ENCODE measurements at places on chromosomes 1 and 21. TPM values are rescaled to one million over a fixed set of nuclear protein-coding genes. Genes with fewer than 3 reads are reported as not detected.

The CRB1 gene
- 0.58 TPM for total RNA-seq

The CACNA1S gene
- not detected for total RNA-seq

The NUP210L gene
- 0.24 TPM for total RNA-seq

The CNKSR1 gene
- 2.9 TPM for total RNA-seq

The LCE3C gene
- total RNA-seq, result not detected

The HES4 gene
- 2.5 TPM for total RNA-seq

The PITHD1 gene
- total RNA-seq, result 93.9 TPM

The C1orf122 gene
- 29.4 TPM for total RNA-seq

The EVA1C gene
- total RNA-seq, result 13.1 TPM

The CLDN17 gene
- not detected for total RNA-seq

DNA sequence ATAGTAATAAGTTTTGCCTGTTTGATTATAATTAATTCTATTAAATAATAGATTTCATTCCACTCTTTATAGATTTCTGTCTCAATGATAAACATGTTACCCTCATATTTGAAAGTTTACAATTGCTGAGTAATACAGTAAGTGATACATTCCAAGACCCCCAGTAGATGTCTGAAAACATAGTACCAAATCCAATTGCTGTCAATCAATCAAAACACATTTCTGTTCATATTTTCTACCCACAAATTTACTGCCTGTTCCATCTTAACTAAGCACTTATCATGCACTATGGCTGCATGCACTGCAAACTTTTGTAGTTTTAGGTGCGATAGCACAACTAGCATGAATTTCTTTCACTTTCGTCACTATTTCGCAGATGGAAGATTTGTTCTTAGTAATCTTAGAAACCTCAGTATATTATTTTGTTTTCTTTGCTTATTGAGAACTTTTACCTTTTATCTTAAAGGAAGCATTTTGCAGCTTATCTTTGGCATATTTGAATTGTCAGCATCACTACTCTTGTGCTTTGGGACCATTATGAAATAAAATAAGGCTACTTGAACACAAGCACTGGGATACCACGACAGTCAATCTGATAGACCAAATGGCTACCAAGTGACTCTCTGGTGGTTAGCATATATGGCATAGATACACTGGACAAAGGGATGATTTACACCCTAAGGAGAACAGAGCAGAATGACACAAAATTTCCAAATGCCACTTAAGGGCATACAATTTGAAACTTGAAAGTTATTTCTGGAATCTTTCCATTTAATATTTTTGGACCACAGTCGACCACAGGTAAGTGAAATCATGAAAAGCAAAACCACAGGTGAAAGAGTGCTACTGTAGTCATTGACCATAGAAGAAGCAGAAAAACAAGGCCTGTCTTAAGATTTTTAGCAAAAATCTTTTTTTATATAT, 67.6 kb downstream of the RGS13 start:
- peak; percentile 85 for ATAC-seq

DNA sequence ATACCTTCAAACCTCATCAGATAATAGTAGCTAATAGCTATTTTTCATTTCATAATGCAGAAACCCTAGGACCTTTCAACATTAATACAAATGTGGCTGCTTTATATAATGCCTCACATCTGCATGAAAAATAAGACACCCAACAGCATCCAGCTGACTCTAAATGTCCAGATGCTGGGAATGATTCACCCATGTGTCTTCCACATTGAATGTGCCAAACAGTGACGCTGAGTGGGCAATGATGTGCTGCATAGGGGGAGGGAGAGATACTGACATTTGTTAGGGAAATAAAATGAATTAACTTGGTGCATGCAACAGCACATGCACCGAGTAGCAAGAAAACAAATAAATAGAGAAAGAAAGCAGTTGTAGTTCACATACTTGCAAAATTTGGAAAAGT, 199.3 kb downstream of the DSCAM start:
- ATAC-seq, result no peak

- ATAC-seq, result no peak
These were observed 21.1 kb downstream of the USP1 start for GRCh38 chr1:62457955-62458354.

- no peak for ATAC-seq
These were observed 18.7 kb upstream of the MTF1 start for GRCh38 chr1:37878071-37878470.

DNA sequence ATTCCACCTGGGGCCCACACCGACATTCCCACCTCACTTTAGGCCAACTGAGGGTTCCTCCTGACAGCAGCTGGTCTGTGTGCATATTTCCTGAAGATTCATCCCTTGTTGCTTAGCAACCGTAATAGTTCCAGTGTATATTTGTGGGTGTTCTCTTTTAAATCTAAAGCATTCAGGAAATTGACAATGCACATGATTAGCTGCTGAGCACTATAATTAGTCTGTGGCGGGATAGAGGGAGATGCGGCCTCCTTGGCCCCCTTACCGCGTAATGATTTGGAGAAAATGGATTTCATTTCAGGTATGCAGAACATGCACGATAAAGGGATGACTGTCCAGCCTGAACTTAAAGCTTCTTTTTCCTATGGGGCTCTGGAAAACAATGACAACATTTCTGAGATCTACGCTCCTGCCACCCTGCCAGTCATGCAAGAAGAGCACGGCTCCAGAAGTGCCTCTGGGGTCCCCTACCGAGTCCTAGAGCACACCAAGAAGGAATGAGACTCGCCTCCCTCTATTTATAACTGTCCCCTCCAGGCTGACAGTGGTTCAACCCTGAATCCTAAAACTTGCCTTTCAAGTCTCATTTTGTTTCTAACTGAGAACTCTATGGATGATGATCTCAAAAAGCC, 33.8 kb upstream of the RCAN3 start:
- no peak for ATAC-seq

GRCh38 chr1:204286831-204287421, 72.8 kb downstream of the PLEKHA6 start:
- ATAC-seq, result peak; percentile 90

DNA sequence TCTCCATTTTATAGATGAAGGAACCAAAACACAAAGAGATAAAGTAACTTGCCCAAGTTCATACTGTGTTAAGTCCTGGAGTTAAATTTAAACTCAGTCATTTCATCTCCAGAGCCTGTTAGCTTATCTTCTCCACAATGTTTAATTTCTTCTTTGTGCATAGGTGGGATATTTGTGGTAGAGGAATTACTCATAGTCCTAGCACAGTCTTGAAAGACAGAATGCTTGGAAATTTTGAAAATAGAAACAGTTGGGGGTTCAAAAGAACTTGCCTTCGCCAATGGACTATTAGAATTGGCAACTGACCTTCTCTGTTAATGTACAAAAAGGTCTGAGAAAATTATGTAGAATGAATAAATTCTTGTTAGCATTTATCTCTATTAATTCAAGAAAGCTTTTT, 832.0 kb upstream of the PRMT6 start:
- no peak for ATAC-seq

DNA sequence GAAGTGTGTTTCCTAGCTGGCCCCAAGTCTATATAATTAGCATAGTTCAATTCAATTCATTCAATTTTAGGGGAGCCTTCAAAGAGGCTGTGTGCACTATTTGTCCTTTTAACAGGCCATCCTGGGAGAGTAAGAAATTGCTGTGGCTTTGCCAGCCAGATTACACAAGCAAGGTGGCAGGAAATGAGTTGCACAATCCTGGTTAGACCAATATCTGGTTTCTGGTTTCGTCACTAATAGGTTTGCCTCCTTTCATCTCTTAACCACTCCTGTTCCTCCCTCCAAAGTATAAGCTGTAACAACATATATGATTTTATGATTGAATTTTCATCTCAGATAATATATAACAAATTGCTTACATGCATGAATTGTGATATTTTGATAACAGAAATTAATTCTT, 84.1 kb upstream of the NEGR1 start:
- ATAC-seq, result no peak

- ATAC-seq, result no peak
These were observed 3.4 kb downstream of the TRIM11 start for GRCh38 chr1:228403231-228403631.

DNA sequence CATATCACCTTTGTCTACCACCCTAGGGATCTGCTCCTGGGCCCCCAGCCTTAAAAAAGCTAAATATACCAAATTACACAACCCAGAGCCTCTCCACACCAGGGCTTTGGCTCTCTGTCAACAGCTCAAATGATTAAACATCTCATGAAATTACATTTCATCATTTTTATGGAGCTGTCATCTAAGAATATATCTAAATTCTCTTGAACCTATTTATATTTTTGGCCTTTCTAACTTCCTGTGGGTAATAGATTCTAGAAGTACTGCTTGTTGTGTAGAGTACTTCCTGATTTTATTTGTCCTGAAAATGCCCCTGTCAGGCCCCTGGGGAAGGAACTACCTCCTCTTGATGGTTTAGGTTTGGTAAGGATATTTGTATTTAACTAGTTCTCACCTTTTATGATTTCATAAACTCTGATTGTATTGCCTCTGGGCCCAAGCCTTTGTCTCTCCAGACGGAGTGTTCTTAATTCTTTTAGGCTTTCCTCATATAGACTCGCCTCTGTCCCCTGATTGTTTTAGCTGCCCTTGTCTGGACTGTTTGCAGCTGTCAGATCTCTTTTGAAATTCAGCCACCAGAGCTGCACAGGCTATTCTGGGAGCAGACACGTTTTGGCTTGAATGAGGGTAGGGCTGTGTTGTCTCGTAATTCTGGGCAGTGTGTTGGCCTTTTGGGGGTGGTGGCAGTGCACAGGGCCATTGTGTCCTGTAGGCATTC, 16.6 kb downstream of the MYOG start:
- ATAC-seq, result no peak

GRCh38 chr1:58911841-58912499, 128.1 kb upstream of the JUN start:
- no peak for ATAC-seq

- ATAC-seq, result no peak
These were observed 170.3 kb downstream of the CAMTA1 start for GRCh38 chr1:6955357-6956094.

DNA sequence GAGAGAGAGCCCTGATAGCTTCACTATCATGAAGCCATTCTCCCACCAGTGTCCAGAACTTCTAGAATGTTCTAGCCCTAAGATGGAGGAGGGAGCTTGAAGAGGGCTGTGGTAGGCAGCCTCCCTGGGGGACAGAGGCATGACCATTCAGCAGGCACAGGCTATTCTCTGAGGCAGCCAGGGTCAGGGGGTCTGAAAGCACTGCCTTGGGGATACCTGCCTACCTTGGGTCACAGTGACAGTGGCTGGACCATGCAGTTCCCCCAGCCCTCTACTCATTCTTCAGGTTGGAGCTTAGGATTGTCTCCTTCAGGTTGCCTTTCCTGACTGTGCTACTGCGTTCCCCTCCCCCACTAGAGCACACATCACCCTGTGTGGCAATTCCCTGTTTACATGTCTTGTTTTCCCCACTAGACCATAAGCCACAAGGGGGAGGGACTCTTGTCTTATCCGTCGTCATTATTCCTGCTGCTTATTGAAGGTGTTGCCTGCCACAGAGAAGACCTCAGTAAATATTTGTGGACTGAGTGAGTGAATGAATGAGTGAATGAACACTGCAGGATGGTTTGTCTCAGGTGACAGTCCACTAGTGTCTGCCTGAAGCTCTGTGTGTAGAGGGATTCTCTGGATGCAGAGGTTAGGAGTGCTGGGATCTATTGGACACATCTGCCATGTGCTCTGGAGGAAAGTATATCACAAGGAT, 5.2 kb downstream of the ZDHHC18 start:
- no peak for ATAC-seq

DNA sequence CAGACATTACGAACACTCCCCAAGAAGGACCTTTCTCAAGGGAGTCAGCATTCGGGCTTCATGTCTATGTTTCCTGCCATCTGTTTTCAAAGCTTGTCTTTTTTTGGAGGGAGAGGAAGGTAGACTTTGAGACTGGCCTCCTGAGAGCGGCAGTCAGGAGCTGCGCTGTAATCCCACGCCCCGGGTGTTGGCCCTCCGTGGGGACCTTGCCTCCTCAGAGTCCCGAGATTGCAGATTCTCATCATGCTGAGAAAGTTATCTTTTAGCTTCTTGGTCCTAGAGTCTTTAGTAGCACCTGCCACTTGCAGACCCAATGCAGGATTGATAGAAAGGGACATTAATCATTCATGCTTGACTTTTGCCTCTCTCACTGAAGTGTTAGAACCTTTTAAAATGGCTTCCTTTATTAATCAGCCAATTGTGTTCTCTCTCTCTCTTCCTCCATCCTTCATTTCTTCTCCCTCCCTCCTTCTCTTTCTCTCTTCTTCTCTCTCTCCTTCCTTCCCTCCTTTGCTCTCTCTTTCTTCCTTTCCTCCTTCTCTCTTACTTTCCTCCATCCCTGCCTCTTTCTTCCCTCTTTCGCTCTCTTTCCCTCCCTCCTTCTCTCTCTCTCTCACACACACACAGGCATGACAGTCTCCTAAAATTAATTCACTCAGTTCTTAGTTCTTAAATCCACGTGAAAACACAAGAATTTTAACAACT, 25.2 kb upstream of the GNPAT start:
- no peak for ATAC-seq

DNA sequence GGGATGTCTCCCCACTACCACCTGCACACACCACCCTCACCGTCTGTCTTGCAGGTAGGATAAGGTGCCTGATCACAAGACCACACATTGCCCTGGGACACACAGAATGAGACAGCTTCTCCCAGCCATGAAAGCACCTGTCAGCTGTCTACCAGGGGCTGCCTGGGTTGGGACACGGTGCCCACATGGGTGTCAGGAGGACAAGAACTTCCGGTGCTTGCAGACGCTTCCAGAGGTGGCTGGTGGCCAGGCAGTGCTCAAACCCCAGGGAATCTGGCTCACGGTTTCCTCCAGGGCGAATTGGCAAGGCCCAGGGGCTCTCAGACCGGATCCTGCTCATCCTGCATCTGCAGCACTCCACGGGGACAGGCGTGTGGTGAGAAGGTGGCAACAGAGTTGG, 182.6 kb upstream of the ARHGEF16 start:
- ATAC-seq, result no peak

GRCh38 chr1:35053433-35053832, 21.7 kb upstream of the ZMYM6 start:
- ATAC-seq, result no peak

DNA sequence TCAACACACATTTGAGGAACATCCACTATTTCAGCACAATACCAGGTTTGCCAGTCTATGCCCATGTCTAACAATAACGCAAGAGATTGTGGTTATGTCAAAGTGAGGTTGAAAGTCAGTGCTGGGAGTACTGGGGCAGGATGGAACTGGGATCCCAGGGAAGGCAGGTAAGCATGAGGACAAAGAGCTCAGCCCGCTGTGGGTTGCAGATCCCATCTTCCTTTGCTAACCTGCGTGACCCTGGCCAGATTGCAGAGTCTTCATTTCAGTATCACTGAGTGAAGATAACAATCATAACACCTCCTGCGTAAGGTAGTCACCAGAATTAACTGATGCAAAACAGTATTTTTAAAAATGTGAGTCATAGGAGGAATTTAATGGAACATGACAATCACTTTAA, 250.0 kb downstream of the PCP4 start:
- ATAC-seq, result no peak

- ATAC-seq, result no peak
These were observed 674.6 kb downstream of the PTPRC start for GRCh38 chr1:199313444-199313843.

GRCh38 chr1:192581131-192581927, 5.8 kb downstream of the RGS1 start:
- ATAC-seq, result no peak
